ENCODE measurements at places on chromosomes 16 and 17.

DNA sequence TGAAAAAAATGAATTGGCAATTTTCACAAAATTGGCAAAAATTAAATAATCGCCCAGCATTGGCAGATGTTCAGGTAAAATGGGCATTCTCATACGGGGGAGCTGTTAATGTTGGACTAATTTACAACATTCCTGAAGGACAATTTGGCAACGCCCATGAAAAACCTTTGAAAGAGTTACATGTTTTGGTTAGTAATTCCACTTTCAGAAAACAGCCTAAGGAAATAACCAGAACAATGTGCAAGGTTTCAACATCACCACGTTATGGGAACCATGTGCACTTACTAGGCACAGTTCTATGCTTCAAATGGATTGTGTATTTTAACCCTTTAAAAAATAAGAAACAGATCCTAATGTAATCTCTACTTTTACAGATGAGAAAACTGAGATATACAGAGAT is 62.7 kb downstream of the CDYL2 start:
- peak; percentile 12 for DNase-seq

- DNase-seq: no peak
These were observed 791 bp downstream of the DNAI2 start for GRCh38 chr17:74274709-74275340.

- DNase-seq: no peak
These were observed 112.9 kb upstream of the GSE1 start for GRCh38 chr16:85500220-85500619.

DNA sequence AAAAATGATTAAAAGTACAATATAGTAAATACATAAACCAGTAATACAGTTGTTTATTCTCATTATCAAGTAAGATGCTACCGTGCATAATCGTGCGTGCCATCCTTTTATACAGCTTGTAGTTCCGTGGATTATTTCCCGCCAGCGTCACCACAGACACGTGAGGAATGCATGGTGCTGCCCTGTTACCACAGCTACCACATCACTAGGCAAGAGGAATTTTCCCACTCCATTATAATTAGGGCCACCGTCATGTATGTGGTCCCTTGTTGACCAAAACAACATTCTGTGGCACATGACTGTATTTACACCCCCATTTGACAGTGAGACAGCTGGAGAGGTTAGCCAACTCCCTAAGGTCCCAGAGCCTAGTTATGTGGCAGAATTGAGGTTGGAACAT is 30.5 kb upstream of the LGALS9 start:
- DNase-seq: no peak

DNA sequence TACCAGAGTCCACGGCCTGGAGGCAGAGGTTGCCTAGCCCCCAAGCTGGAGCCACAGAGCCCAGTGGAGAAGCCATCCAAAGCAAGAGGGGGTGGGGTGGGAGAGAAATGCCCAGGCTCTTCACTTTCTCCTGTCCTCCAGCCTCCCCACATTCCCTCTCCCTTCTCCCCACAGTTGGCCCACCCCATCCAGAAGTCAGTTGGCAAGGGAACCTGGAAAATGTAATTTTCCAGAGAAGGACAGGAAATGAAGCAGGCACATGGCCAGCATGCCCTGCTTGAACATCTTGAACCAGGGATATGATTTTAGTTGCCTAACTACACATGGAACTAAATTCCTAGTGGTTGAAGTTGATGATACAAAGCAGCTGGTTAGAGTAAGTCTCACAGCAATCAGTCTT is 73.3 kb upstream of the IRX6 start:
- no peak for DNase-seq

- DNase-seq: no peak
These were observed 167.7 kb upstream of the CIBAR2 start for GRCh38 chr16:85279825-85280545.

GRCh38 chr17:47998044-47998443 is 27.1 kb downstream of the CDK5RAP3 start:
- DNase-seq: no peak

GRCh38 chr16:3770530-3770929 is 53.2 kb upstream of the TRAP1 start:
- no peak for DNase-seq

GRCh38 chr17:50148226-50149090 is 2.0 kb downstream of the PPP1R9B start:
- DNase-seq: peak; percentile 61

DNA sequence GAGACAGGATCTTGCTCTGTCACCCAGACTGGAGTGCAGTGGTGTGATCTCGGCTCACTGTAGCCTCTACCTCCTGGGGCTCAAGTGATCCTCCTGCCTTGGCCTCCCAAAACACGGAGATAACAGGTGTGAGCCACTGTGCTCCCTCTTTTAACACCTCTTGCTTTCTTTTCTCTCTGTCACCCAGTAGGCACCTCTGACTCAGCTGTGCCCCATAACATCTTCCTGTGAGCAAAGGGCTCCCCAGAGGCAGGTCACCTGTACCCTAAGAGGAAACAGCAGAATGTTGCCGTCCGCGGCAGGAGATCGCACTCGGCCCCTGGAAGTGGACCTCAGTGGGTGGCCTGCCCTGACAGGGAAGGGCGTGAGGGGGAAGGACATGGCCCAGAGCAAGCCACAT is 918 bp upstream of the NLRC3 start:
- no peak for DNase-seq

- DNase-seq: no peak
These were observed 158.3 kb upstream of the KCNJ16 start for GRCh38 chr17:69916761-69917160.

- no peak for DNase-seq
These were observed 430.2 kb upstream of the EEF2KMT start for GRCh38 chr16:5527817-5528216.

DNA sequence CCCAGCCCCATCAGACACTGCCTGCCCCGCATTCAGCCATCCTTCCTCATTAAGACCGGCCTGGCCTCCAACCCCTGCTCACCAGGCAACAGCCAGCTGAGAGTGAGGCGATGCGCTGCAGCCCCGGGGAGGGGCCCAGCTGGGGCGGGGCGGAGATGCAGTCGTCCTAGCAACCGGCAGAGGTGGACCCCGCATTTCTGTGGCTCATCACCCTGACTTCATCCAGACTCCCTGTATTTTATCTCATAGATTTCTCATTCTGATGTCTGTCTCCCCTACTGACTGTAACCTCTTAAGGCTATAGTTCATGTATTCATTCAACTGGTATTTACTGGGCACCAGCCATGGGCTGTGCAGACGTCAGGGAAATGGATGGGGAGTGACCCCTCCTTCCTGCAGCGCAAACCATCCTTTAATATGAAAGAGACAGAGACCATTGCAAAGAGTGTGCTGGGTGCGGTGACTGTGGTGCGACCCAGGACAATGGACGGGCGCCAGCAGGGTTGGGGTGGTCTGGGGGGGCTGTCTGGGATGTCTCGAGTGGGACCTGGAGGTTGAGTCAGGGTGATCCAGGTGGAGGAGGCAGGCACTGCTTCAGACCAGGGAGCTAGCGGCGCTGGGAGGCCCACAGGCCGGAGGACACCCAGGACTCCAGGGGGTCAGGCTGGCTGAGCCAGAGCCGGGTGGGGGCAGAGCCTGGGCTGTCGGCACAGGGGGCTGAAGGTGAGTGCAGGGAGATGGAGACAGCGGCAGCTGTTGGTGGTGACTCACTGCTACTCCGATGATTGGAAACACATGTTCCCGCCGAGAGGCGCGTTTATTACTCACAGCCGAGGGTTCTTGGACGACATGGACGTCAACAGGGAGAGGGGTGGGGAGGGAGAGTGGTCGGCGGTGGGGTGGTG is 10.5 kb upstream of the TIMP2 start:
- DNase-seq: peak; percentile 98

GRCh38 chr17:39462631-39463375 is 1.5 kb downstream of the CDK12 start:
- DNase-seq: peak; percentile 25

DNA sequence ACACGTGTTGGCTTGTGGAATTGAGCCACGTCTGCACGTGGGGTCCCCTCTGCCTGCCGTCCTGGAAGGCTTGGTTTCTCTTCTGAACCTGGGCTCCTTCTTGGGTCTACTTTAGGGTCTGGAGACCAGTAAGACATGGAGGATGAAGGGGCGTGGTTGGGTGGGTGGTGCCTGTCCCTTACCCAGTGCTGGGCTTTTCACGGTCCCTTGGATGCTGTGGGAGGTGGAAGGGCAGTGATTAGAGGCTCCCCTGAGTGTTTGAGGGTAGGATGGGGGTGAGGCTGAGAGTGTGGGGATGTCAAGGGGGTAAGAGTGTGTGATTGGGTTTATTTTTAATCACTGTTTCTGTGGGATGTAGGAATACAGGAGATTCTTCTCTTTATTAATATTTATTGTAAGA is 38.3 kb downstream of the MGAT5B start:
- DNase-seq: no peak

DNA sequence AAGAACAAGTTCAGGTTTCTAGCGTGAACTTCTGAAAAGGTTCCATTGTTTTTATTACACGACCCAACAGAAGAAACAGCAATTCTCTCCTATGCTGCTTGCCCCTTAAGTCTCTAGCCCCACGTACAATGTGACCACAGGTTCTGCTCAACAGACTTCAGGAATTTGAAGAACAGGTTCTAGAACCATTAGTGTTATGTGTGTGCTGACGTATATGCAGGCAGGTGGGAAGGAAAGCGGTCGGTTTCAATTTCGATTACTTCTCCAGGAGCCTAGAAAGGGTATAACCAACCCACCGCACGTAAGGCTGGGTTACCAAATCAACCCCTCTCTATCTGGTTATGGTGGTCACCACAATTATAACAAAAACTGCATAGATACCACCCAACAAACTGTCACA is 39.4 kb downstream of the XPO6 start:
- DNase-seq: no peak

DNA sequence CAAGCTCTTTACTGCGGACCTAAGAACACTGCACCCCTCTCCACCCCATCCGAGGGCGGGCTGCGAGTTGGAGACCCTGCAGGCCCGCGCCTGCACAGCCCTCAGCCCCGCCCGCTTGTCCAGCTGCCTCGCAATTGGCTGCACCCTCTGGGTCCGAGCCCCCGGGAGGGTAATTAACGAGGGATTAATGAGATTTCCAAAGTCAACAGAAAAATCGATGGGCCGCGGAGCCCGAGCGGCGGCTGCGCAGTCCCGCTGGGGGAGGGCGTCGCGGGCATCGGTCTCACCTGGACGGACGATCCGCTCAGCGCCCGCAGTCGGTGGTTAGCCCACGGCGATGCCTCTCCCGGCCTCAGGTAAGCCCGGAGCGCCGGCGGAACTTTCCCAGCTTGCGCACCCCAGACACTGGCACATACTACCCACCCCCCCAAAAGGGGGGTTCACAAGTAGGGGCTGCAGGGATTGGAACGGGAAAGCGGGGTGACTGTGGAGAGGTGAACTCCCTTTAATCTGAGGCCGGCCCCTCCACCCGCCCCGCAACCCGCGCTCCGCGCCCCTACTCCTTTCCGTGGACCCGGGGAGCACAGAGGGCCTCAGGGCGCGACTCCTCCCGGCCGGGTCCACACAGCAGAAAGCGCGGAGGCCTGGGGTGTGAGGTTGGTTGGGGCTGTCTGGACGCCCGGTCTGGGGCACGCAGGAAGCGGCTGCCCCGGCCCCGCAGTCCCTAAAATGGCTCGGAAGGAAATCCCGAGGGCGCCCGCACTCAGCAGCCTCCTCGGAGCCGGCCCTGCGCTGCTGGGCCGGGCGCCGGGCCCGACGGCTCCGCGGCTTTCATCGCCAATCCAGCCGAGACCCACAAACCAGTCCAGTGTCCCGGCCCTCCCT is at the start of gene OTOP3:
TSS of gene OTOP3 (plus strand) at position 314 of the 885 bp plus-strand sequence. CDS start at position 338, 24 bp downstream.
- no peak for DNase-seq

GRCh38 chr17:74923538-74924249 is 379 bp upstream of the OTOP2 start:
- peak; percentile 46 for DNase-seq

GRCh38 chr17:58396173-58396572 is 21.2 kb downstream of the RNF43 start:
- no peak for DNase-seq

- peak; percentile 29 for DNase-seq
These were observed 4.8 kb upstream of the SHISA9 start for GRCh38 chr16:12896562-12896961.

DNA sequence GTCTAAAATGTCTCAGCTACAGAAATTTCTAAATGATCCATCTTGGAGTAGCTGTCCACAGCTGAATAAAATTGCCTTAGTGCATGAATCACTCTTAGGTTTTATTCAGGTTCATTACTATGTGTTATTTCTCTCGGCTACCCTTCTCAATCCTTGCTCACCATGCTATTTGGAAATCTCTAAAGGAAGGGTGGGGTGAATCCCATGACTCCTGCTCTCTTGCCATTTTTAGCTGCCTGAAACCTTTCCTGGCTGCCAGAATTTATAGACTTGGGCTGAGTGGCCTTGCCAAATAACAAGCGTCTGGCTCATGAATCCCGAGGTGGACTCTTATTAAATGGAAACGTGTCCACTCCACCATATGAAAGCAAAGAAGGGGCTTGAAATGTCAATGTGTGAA is 936.1 kb upstream of the SOX9 start:
- DNase-seq: peak; percentile 13

DNA sequence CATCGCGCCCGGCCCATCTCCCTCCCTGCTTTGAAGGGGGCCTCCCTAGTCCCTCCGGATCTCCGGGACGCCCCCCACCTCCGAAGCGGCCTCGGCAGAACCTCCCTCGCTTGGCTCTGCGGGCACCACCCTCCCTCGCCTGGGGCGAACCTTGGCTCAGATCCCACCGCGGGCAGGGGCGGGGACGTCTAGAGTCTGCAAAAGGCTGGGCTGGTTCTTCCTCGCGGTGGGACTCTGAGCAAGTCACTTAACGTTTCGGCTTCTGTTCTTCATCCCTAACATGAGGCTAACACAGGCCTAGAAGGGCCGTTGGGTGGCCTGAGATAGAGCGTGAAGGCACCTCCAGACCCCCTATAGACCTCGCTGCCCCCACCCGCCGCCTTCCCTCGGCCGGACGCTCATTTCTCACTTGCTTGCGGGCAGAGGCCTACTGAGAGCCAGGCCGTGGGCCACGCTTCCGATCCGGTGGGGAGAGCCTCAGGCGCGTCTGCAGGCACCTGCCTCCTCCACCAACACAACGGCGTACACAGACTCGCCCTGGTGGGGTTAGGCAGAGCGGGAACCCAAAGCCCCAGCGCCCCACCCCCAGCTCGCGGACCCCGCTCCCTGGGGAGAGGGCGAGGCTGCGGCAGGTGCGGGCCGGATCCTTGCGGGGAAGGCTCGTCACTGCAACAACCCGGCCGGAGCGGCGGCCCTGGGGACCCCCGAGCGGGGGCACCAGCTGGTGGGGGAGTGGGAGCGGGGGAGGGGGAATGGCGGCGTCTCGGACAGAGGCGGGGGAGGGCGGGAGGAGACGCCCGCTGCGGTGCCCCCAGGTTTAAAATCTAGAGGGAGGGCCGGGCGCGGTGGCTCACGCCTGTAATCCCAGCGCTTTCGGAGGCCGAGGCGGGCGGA is 5.4 kb downstream of the MYO1C start:
- peak; percentile 81 for DNase-seq

- DNase-seq: no peak
These were observed 24.3 kb downstream of the CD300A start for GRCh38 chr17:74490716-74491115.

Measured in EH (cell line).